ENCODE measurements at places on chromosomes 2 and 18. TPM values are rescaled to one million over a fixed set of nuclear protein-coding genes. Genes with fewer than 3 reads are reported as not detected.

Gene MOGAT1
- not detected for total RNA-seq

Gene CAVIN2
- total RNA-seq: 1.8 TPM

Gene NYAP2
- under 0.01 TPM for total RNA-seq

Gene PPP4R1
- 143 TPM for total RNA-seq

Gene COA5
- 21.2 TPM for total RNA-seq

Measured in osteoblast (primary cell).